ENCODE measurements at places on chromosomes 11 and 22. TPM values are rescaled to one million over a fixed set of nuclear protein-coding genes. Genes with fewer than 3 reads are reported as not detected.

CCDC116 gene
- 0.08 TPM for total RNA-seq

- no peak for DNase-seq
These were observed 813 bp upstream of the BTBD10 start for GRCh38 chr11:13463779-13464290.

- no peak for DNase-seq
These were observed 56.6 kb downstream of the CCDC81 start for GRCh38 chr11:86431258-86431657.

PATE2 gene
- total RNA-seq = not detected

GRCh38 chr22:31750365-31751284 lies 693 bp upstream of the PRR14L start:
- DNase-seq = no peak

GRCh38 chr22:43126501-43127165 lies 16.1 kb downstream of the BIK start:
- DNase-seq = no peak

- no peak for DNase-seq
These were observed 171.5 kb upstream of the SYT13 start for GRCh38 chr11:45457649-45458048.

TSG101 gene
- total RNA-seq = 53.1 TPM

- DNase-seq = no peak
These were observed 4.1 kb upstream of the MGAT3 start for GRCh38 chr22:39452740-39453040.

GRCh38 chr11:40679276-40679675 lies 780.2 kb downstream of the LRRC4C start:
- DNase-seq = no peak
